ENCODE measurements at places on chromosomes 6 and 20. TPM values are rescaled to one million over a fixed set of nuclear protein-coding genes. Genes with fewer than 3 reads are reported as not detected.

GRCh38 chr6:149169761-149170511 is 147.6 kb upstream of the TAB2 start:
- H3K4me1 ChIP-seq: no peaks in the 10 kb centered on the region
- no peak overlapping the region for H3K27ac ChIP-seq
- no peaks in the 10 kb centered on the region for H3K27me3 ChIP-seq
- no peak overlapping the region for H3K4me3 ChIP-seq
- DNase-seq: no peak

DNA sequence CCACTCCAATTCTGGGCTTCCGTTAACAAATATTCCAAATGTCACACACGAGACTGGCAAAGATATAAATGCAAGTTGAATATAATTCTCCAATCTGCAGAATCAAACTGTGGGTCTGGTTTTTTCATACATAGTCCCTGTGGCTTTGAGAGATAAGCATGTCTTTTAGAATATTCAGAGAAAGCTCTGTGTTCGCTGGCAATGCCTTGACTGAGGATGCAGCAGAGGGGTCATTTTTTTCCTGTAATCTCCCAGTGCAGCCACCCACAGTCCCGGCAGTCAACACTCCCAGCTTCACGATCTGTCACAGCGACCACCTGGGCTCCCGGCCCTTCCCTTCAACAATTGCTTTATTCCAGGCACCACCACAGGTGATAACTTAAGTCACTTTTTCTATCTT is 30.5 kb downstream of the MUC22 start:
- no peak overlapping the region for H3K27ac ChIP-seq
- H3K36me3 ChIP-seq: no peaks in the 10 kb centered on the region
- no peaks in the 10 kb centered on the region for H3K27me3 ChIP-seq

DNA sequence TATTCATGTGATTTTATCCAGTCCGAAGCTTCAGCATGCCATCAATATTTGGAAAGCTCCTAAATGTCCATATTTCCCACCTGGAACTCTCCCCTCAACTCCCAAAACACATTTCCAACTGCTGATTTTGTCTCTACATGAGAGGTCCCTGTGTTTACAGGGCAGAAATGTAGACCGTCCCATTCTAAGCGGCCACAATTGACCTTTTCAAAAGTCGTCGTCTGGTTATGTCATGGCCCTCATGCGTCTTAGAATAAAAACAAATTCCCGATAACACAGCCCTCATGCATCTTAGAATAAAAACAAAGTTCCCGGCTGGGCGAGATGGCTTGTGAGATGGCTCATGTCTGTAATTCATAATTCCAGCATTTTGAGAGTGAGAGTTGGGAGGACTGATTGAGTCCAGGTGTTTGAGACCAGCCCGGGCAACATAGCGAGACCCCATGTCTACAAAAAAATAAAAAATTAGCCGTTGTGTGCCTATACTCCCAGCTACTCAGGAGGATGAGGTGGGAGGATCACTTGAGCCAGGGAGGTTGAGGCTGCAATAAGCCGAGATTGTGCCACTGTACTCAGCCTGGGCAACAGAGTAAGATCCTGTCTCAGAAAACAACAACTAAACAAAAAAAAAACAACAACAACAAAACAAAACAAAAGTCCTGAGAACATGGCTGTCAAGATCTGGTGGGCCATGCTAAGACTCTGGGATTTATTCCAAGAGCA is 6.4 kb upstream of the ZNF217 start:
- no peaks in the 10 kb centered on the region for H3K36me3 ChIP-seq
- no peaks in the 10 kb centered on the region for H3K27me3 ChIP-seq
- no peaks in the 10 kb centered on the region for H3K4me1 ChIP-seq

DNA sequence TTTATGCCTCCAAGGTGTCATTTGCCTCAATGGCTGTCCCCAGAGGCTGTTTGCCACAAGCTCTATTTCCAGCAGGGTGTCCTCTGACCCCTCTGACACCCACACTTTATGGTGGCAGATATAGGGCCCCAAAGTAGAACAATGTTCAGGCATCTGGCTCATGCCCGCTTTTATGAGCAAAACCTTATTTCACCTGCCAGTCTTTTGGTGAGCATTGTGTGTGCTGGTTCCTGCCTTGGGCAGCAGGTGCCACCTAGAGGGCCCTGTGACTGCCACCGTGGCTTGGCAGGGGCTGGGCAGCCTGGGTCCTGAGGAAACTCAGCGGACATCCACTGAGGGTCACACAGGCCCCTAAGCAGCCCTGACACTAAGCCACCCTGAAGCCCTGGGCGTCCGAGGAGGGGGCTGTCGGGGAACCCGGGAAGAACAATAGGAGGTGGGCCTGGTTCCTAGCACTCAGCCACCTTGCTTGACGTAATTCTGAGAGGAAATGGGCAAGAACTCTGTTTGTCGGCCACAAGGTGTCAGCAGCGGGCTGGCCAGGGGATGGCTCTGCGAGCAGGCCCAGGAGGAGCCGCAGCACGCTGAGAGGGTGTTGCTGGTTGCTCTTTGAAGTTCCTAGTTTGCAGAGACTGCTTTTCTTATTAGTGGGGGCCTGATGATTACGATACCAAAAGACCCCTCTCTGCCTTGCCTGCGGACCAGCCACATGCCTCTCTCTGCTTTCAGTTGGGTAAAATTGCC is 148.9 kb downstream of the SCML4 start:
- no peaks in the 10 kb centered on the region for H3K27me3 ChIP-seq
- H3K4me3 ChIP-seq: peak overlapping the region; percentile 2
- H3K36me3 ChIP-seq: no peaks in the 10 kb centered on the region
- no peak overlapping the region for H3K27ac ChIP-seq
- H3K4me1 ChIP-seq: peaks cover 12% of the 10 kb centered on the region

DNA sequence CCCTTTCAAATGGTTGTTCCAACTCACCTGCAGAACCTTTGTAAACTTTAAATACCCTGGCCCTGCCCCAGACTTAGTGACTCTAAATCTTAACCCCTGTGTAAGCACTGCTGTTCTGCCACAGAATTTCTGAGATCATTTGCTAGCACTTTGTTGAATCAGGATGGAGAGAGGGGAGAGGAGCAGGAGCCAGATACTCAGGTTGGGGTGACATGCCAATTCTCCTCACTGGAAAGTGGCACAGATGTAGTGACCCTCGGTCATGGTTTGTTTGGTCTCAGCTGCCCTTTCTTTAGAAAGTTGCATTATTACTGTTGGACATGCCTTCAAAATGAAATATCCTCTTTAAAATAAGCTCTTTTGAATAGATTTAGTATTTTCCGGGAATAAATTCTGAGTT is 168.0 kb downstream of the ZFAND3 start:
- H3K36me3 ChIP-seq: no peaks in the 10 kb centered on the region
- no peaks in the 10 kb centered on the region for H3K4me1 ChIP-seq
- no peak for DNase-seq
- no peak overlapping the region for H3K27ac ChIP-seq

GRCh38 chr6:137823826-137824555 is 43.1 kb upstream of the TNFAIP3 start:
- H3K4me1 ChIP-seq: no peaks in the 10 kb centered on the region
- no peaks in the 10 kb centered on the region for H3K27me3 ChIP-seq
- H3K4me3 ChIP-seq: no peak overlapping the region
- peak; percentile 89 for DNase-seq
- peak overlapping the region; percentile 62 for H3K27ac ChIP-seq

GRCh38 chr20:32152421-32153155 is 43.1 kb downstream of the TM9SF4 start:
- H3K36me3 ChIP-seq: peaks cover 54% of the 10 kb centered on the region
- no peak overlapping the region for H3K4me3 ChIP-seq
- no peaks in the 10 kb centered on the region for H3K4me1 ChIP-seq
- DNase-seq: peak; percentile 70
- H3K27ac ChIP-seq: peak overlapping the region; percentile 30
- H3K27me3 ChIP-seq: no peaks in the 10 kb centered on the region

- no peaks in the 10 kb centered on the region for H3K27me3 ChIP-seq
- DNase-seq: no peak
- H3K4me3 ChIP-seq: no peak overlapping the region
- no peaks in the 10 kb centered on the region for H3K4me1 ChIP-seq
- no peaks in the 10 kb centered on the region for H3K36me3 ChIP-seq
These were observed 40.3 kb downstream of the PLCG1 start for GRCh38 chr20:41177636-41178035.

- no peak overlapping the region for H3K27ac ChIP-seq
- no peaks in the 10 kb centered on the region for H3K4me1 ChIP-seq
- H3K36me3 ChIP-seq: no peaks in the 10 kb centered on the region
- no peaks in the 10 kb centered on the region for H3K27me3 ChIP-seq
- no peak overlapping the region for H3K4me3 ChIP-seq
- no peak for DNase-seq
These were observed 592.0 kb upstream of the ADGRB3 start for GRCh38 chr6:68043122-68043398.

GRCh38 chr20:36273414-36274180 is 32.5 kb upstream of the DLGAP4 start:
- no peak overlapping the region for H3K4me3 ChIP-seq
- no peaks in the 10 kb centered on the region for H3K4me1 ChIP-seq
- no peak overlapping the region for H3K27ac ChIP-seq

- no peaks in the 10 kb centered on the region for H3K27me3 ChIP-seq
- H3K27ac ChIP-seq: no peak overlapping the region
- no peak for DNase-seq
- no peaks in the 10 kb centered on the region for H3K4me1 ChIP-seq
- H3K36me3 ChIP-seq: no peaks in the 10 kb centered on the region
- no peak overlapping the region for H3K4me3 ChIP-seq
These were observed 84.1 kb downstream of the RNF217 start for GRCh38 chr6:125046107-125046925.

- H3K27me3 ChIP-seq: no peaks in the 10 kb centered on the region
- no peaks in the 10 kb centered on the region for H3K4me1 ChIP-seq
- DNase-seq: no peak
- H3K27ac ChIP-seq: no peak overlapping the region
These were observed 92.4 kb upstream of the MAFB start for GRCh38 chr20:40781327-40782042.

GRCh38 chr6:135215563-135215962 is 34.5 kb downstream of the MYB start:
- H3K4me3 ChIP-seq: no peak overlapping the region
- no peaks in the 10 kb centered on the region for H3K4me1 ChIP-seq
- no peaks in the 10 kb centered on the region for H3K36me3 ChIP-seq
- DNase-seq: no peak

- no peak overlapping the region for H3K4me3 ChIP-seq
- no peaks in the 10 kb centered on the region for H3K36me3 ChIP-seq
- no peak for DNase-seq
- H3K4me1 ChIP-seq: no peaks in the 10 kb centered on the region
- H3K27ac ChIP-seq: no peak overlapping the region
These were observed 556.9 kb downstream of the CD83 start for GRCh38 chr6:14674458-14674857.

- H3K4me3 ChIP-seq: no peak overlapping the region
- H3K27me3 ChIP-seq: no peaks in the 10 kb centered on the region
- H3K27ac ChIP-seq: no peak overlapping the region
- H3K36me3 ChIP-seq: no peaks in the 10 kb centered on the region
- no peak for DNase-seq
These were observed 207.2 kb upstream of the ZNF184 start for GRCh38 chr6:27679964-27680694.

GRCh38 chr6:314377-314776 is 22.1 kb downstream of the DUSP22 start:
- H3K36me3 ChIP-seq: no peaks in the 10 kb centered on the region
- no peak overlapping the region for H3K27ac ChIP-seq
- no peaks in the 10 kb centered on the region for H3K4me1 ChIP-seq
- H3K4me3 ChIP-seq: no peak overlapping the region

DNA sequence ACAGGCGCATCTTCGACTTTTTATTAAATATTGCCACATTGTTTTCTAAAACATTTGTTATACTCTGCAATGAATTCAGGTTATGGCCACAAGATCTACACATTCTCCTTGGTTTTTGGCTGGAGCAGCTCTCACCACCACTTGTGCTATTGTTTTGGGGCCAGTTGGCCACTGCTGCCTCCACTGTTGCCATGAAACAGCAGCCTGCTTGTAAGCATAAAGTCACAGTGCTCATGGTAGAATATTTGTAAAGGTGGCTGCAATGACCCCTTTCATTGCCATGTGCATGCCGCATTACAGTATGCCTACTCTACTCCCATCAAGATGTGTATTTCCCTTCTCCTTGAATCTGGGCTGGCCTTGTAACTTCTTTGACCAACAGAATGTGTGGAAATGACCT is 141.4 kb downstream of the SCML4 start:
- H3K27ac ChIP-seq: no peak overlapping the region
- no peaks in the 10 kb centered on the region for H3K4me1 ChIP-seq
- no peaks in the 10 kb centered on the region for H3K27me3 ChIP-seq
- H3K36me3 ChIP-seq: no peaks in the 10 kb centered on the region
- no peak for DNase-seq

DNA sequence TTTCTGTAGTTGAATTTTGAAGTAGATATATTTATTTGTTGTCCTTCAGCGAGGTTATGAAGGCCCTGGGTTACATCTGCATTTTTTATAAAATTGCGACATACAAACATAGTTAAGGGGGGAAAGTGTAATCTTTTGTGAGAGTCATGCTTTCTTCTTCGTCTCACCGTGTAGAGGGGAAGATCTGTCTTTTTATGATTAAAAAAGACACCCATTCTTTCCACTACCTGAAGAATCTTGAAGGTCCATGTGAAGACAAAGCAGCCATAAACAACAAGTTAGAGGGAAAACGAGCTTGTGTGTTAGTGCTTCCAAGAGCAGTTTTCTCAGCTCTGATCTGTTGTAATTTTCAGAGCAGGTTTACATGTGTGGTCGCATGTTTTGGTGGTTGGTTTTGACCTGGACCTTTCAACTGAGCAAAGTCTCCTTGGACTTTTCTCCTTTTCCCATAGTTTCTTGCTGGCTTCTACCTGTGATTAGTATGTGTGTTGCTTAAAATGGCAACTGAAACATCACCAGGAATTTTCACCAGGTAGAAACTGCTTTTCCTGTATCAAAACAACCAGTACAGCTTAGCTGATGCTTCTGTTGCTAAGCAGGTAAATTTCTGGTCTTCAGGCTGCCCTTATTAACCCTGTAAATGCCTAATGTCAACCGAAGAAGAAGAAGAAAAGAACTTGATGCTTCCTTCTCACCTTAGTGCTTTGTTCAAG is 37.3 kb downstream of the RREB1 start:
- H3K27ac ChIP-seq: no peak overlapping the region
- DNase-seq: no peak
- peaks cover 13% of the 10 kb centered on the region for H3K4me1 ChIP-seq
- H3K36me3 ChIP-seq: no peaks in the 10 kb centered on the region
- no peak overlapping the region for H3K4me3 ChIP-seq
- H3K27me3 ChIP-seq: no peaks in the 10 kb centered on the region

GRCh38 chr6:31969712-31970603 is 2.0 kb downstream of the DXO start:
- H3K27ac ChIP-seq: no peak overlapping the region
- H3K4me1 ChIP-seq: peaks cover 13% of the 10 kb centered on the region
- H3K36me3 ChIP-seq: no peaks in the 10 kb centered on the region
- DNase-seq: no peak

Gene APOM
- total RNA-seq: 34.9 TPM

Gene RPS6KA2
- total RNA-seq: 12.1 TPM

Gene PACRG
- not detected for total RNA-seq

Gene ITPA
- 76.7 TPM for total RNA-seq

Gene COX4I2
- not detected for total RNA-seq

Gene WFDC10B
- not detected for total RNA-seq

Gene CDK19
- total RNA-seq: 10.5 TPM

Gene PTPRA
- total RNA-seq: 30.0 TPM

Gene ABHD16A
- total RNA-seq: 71.0 TPM

Gene ADGB
- total RNA-seq: not detected

Gene PRKN
- 9.2 TPM for total RNA-seq

Gene SRSF12
- total RNA-seq: not detected

Data from Peyer's patch (tissue), 4 donors.